Endothelial cell of umbilical vein (primary cell): ENCODE measurements at places on chromosomes 1 and 21. TPM values are rescaled to one million over a fixed set of nuclear protein-coding genes. Genes with fewer than 3 reads are reported as not detected.

GRCh38 chr1:166701603-166702100, 137.6 kb upstream of the POGK start:
- no peak for DNase-seq

DNA sequence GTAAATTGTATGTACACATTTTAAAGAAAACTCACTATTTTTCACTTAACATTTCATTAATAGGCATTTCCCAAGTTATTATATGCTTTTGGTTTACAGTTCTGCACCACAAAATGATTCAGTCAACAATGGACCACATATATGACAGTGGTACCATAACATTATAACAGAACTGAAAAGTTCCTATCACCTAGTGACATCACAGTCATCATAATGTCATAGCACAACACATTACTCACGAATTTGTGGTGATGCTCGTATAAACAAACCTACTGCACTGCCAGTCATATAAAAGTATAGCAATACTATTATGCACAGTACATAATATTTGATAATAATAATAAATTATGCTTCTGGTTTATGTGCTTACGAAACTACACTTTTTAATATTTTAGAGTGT, 30.9 kb downstream of the DNAI4 start:
- DNase-seq = no peak

- DNase-seq = no peak
These were observed 30.1 kb upstream of the SRP9 start for GRCh38 chr1:225747566-225747965.

GRCh38 chr1:76948846-76949245, 81.6 kb downstream of the ST6GALNAC5 start:
- DNase-seq = no peak

The PTGER3 gene
- total RNA-seq = not detected in 2 replicates

- no peak for DNase-seq
These were observed 203.2 kb upstream of the USP24 start for GRCh38 chr1:55418208-55419000.

DNA sequence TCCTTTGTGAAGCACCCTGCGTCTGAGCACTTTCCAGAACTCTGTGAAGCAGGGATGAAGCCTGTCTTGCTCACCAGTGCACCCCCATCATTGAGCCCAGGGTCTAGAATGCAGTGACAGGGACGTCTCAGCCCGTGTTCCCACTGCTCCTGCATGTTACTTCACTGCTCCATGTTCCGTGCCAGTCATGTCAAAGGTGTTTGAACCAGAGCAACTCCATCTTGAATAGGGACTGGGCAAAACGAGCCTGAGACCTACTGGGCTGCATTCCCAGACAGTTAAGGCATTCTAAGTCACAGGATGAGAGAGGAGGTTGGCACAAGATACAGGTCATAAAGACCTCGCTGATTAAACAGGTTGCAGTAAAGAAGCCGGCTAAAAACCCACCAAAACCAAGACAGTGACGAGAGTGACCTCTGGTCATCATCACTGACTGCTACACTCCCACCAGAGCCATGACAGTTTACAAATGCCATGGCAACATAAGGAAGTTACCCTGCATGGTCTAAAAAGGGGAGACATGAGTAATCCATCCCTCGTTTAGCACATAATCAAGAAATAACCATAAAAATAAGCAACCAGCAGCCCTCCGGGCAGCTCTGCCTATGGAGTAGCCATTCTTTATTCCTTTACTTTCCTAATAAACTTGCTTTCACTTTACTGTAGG, 63.2 kb downstream of the SDC3 start:
- DNase-seq = no peak

DNA sequence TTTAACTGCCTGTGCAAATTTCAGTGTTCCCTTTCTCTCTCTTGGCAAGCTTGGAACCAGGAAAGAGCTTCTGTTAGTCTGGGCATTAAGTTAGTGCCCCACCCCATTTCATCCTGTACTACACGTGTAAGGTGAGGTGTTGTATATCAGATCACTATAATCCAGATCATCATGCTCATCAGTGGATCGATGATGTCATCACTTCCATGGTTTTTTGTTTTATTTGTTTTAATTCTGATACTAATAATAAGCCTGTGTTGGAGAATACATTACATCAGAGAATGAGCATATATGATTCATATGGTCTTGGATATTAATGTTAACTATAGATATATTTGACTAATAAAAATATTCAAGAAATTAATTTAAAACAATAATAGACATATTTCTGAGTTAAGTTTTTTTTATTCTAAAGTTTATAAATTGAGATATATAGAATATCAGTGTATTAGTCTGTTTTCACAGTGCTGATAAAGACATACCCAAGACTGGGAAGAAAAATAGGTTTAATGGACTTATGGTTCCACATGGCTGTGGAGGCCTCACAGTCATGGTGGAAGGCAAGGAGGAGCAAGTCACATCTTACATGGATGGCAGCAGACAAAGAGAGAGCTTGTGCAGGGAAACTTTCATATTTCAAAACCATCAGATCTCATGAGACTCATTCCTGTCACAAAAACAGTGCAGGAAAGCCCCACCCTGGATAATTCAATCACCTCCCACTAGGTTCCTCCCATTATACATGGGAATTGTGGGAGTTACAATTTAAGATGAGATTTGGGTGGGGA, 588.3 kb upstream of the B3GALT2 start:
- no peak for DNase-seq

DNA sequence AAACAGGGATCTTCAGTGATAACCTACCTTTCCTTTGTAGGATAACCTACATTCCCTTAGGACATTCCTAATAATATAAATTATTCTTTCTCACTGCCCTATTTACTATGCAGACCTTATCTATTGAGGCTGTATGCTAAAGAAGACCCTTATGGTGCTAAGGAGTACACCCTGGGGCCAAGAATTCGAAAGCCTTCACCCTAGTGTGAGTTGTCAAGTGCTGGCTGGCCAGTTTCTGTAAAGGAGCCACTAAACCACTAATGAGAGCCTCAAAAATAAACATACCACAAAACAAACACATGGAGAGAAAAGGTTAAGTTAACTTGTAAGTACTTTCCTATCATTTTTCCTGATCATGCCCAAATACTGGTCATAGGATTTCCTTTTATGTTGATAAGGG, 315.0 kb upstream of the CAMK1G start:
- no peak for DNase-seq

DNA sequence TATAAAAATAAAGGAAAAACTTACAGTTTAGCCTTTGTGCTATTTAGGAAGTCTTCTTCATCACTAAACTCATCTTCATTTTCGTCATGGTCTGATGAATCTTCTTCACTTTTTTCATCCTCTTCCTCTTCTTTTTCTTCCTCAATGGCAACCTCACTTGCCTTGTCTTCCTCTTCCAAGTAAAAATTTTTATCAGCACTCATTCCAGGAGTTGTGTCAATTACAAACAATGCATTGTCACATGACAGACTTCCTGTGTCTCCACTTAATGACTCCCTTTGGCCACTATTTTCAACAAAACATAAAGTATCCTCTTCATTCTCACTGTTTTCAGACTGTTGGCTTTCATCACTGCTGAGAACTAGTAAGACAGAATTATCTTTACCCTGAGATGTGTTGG, 2.8 kb downstream of the DNTTIP2 start:
- DNase-seq = no peak
